ENCODE measurements at places on chromosomes 5 and 9.

DNA sequence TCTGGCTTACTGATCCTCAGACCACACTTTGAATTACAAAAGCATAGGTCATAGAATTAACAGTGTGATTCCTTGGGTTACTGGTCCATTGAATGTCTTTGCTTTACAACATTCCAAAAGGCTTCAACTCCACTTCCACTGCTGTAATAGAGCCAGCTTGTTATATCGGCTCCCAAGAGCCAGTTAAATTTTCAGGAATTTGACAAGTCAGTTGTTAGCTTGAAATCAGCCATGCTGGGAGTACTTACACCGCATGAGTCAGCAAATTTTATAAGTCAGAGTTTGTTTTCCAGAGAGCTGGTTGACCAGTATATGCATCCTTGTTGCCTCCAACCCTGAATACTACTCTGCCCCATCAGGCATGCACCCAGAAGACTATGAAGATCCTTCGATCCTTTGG is 73.1 kb downstream of the FOXB2 start:
- no peak for DNase-seq

- no peak for DNase-seq
Measured at GRCh38 chr9:95634536-95634935, 117.8 kb upstream of the PTCH1 start.

DNA sequence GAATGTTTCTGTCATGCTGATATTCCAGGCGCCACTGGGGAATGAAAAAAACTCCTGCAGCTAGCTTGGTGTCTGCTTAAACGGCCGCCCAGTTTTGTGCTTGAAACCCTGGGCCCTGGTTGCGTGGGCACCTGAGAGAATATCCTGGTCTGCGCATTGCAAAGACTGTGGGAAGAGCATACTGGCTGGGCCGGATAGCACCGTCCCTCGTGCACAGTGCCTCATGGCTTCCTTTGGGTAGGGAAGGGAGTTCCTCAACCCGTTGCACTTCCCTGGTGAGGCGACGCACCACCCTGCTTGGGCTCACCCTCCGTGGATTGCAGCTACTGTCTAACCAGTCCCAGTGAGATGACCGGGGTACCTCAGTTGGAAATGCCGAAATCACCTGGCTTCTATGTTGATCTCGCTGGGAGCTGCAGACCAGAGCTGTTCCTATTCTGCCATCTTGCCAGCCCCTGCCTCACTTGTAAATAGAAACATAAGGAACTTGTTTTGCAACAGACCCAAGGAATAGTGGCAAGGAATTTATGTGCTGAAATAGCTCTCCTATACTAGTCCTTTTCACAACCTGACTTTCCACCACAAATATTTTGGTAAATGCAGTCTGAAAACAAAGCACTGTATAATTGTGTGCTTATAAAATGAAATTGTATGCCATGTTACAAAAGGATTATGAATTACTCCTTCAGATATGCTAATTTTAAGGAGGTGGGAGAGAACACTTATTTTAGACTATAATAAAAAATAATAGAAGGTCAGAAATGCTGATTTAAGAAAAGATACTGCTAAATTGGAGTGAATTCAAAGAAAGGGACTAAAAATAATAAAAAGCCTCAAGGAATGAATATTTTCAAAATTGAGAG is 90.3 kb downstream of the ADAMTSL1 start:
- no peak for DNase-seq

DNA sequence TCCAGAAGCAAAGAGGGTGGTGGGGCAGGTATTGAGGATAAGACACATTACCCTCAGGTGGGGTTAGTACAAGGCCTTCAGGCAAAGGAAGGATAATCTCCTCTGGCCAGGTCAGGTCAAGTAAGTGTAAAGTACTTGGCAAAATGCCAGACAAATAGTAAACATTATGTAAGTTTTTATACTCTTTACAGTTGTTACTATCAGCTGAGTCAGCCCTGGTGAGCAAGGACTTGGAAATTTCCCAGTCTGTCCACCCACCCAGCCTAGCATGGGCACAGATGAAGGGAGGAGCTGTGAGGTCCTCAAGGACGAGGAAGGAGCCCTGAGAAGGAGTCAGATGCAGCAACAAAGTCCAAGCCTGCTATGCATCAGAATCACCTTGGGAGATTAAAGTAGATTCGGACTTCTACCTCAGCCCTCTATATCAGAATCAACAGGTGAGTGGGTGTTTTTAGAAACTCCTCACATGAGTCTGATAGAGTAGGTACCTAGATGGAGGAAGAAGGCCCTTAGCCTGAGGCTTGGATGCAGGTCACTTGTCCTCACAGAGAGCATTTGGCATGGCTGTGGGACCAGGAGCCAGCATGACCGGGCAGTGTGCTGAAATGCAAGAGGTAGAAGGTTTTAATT is 50.2 kb upstream of the BARX1 start:
- DNase-seq: no peak

DNA sequence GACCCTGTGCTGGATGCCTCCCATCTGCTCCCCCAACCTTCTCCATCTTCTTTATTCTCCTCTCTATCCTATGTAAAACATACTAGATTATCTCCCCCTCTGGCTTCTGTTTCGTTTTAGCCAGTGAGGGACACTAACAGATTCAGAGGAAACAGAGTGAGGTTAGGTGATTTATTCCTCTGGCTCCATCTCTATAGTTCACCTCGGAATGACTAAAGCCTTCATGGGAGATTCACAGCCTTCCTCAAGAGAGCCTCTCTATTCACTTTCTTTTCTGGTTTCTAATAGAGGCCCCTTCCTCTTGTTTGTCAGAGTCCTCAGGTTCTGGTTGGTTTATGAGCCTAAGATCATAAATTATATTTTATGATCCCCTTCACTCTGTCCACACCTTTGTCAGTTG is 633.1 kb upstream of the TYRP1 start:
- DNase-seq: no peak

- no peak for DNase-seq
Measured at GRCh38 chr5:112880219-112880964, 19.3 kb downstream of the SRP19 start.

DNA sequence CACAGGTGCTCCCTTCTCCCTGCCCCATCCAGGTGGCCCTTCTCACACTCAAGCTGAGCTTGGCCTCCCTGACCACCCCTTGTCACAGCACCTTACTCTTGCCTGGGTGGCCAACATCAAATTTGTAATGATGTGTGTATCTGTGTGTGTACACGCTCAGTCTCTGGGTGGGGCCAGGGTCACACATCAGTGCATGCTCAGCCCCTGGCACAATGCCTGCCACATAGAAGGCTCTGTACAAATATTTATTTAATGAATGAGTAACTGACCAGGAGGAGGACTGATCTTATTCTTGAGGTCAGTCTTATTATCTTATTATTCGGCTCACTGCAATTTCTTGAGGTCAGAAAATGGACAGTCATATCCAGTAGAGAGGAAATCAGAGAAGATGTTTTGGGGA is 41.3 kb upstream of the HAND1 start:
- DNase-seq: no peak

- no peak for DNase-seq
Measured at GRCh38 chr9:20823051-20823450, 139.0 kb downstream of the FOCAD start.

DNA sequence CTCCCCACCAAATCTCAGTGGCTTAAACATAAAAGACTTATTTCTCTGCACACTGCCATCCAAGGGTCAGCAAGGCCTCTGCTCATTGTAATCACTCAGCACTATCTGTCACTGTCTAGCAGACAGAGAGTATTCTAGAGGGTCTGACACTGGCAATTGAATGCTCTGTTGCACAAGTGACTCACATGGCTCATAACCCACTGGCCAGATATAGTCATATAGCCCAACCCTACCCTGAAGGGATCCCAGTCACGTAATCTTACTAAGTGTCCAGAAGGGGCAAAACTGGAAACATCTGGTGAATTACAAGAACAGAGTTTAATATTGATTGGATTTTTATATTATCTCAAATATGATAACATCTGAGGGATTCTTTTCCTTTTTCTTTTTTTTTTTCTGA is 80.7 kb downstream of the TSSK1B start:
- no peak for DNase-seq

DNA sequence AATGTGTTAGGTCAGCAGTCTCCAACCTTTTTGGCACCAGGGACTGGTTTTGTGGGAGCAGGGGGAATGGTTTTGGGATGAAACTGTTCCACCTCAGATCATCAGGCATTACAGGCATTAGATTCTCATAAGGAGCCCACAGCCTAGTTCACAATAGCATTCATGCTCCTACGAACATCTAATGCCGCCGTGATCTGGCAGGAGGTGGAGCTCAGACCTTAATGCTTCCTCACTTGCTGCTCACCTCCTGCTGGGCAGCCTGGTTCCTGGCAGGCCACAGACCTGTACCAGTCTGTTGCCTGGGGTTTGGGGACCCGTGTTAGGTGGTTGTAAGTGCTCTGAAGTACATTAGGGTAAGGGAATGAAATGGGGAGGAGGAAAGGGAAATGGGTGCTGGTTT is 9.7 kb upstream of the CTNNA1 start:
- no peak for DNase-seq

- DNase-seq: no peak
Measured at GRCh38 chr5:50564558-50564957, 101.9 kb upstream of the PARP8 start.

- DNase-seq: no peak
Measured at GRCh38 chr5:106363578-106363977, 1307.2 kb downstream of the EFNA5 start.

DNA sequence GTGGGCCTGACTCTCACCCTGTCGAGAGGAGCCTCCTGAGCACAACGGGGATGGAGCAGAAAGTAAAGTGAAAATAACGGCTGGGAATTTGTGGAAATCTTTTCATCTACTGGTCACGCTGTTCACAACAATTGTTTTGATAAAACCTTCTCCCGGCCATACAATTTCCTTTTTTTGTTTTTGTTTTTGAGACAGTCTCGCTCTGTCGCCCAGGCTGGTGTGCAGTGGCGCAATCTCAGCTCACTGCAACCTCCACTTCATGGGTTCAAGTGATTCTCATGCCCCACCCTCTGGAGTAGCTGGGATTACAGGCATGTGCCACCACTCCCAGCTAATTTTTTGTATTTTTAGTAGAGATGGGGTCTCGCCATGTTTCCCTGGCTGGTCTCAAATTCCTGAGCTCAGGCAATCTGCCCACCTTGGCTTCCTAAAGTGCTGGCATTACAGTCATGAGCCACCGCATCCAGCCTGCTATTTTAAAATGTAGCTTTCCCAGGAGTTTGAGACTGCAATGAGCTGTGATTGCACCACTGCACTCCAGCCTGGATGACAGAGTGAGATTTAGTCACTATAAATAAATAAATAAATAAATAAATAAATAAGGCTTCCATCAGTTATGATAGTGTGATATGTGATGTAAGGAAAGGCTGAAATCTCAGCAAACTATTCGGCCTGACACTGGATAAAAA is 73.5 kb upstream of the PTGER4 start:
- DNase-seq: no peak

GRCh38 chr9:36744678-36745077 is 172.0 kb downstream of the MELK start:
- DNase-seq: no peak

GRCh38 chr9:110143485-110143884 is 64.5 kb downstream of the C9orf152 start:
- no peak for DNase-seq

DNA sequence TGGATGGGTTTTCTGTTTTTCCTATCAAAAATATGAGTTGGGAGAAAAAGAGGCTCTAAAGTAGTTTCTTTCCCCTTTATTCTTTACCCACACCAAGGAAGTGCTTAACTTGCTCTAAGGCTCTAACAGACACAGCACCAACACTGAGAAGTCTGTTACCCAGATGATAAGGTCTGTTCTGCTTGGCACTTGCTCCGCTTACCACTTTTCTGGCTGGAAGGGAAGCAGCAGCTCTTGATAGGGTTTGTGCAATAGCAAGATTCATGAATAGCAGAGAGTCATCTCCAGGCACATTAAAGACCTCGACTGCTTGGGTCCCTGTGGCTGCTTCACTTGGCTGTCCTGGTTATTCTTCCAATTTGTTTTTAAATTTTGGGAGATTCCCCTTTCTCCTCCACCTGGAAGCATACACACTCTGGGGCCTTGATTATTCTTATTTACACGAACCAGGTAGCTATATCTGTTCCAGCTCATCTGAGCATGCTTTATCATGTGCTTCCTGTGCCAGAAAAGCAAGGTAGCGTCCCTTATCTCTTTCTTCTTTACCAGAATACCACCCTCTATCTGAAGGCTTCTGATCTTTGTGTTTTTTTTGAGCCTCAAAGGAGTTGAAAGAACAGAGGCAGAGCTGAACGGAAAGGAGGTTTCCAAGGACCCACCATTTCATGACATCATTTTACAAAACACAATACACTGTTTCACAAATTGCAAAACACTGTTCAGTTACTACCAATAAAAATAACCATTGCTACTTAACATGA is 24.8 kb downstream of the PPP3R2 start:
- no peak for DNase-seq
